Esophagus muscularis mucosa (tissue), 4 donors: ENCODE measurements at places on chromosomes 11 and 22.

GRCh38 chr11:79071190-79071589 is 369.6 kb downstream of the TENM4 start:
- DNase-seq, result no peak

DNA sequence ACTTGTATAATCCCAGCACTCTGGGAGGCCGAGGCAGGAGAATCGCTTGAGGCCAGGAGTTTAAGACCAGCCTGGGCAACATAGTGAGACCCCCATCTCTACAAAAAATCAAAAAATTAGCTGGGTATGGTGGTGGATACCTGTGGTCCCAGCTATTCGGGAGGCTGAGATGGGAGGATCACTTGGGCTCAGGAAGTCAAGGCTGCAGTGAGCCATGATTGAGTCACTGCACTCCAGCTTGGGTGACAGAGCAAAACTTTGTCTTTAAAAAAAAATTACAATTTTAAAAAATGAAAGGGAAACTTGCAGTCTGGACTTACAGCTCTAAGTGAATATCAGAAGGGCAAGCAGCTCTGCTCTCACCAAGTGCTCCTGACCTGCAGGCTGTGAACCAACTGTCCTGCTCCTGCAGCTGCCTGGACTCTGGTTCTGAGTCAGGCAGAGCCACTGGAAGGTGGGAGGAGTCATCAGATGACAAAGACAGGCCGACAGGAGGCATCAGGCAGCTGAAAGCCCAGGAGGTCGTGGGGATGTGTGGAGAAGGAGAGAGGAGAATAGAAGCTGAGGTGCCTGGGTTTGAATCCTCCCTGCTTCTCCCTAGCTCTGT is 9.6 kb downstream of the SMTNL1 start:
- DNase-seq, result no peak

DNA sequence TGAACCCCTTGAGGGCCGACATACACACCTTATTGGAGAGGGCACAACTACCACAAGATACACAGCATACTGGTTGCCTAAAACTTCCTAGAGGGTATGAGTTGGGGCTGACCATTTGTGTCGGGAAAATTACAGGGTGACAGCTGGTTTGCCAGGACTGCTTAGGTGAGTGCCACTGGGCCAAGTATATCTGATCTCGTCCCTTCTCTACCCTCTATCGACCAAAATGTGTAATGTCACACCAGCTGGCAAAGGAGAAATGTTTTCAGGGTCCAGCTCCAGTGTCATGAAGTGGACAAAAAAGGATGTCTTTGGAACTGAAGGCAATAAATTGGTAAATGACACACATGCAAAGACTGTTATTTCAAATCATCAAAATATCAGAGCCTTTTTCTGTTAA is 126.1 kb downstream of the PGR start:
- no peak for DNase-seq

GRCh38 chr11:77096591-77097019 is 6.0 kb upstream of the OMP start:
- DNase-seq, result no peak
